ENCODE measurements at places on chromosomes 7 and 10. TPM values are rescaled to one million over a fixed set of nuclear protein-coding genes. Genes with fewer than 3 reads are reported as not detected.
A peak's percentile ranks its signal among the peaks of the same experiment; 100 is the strongest.

DNA sequence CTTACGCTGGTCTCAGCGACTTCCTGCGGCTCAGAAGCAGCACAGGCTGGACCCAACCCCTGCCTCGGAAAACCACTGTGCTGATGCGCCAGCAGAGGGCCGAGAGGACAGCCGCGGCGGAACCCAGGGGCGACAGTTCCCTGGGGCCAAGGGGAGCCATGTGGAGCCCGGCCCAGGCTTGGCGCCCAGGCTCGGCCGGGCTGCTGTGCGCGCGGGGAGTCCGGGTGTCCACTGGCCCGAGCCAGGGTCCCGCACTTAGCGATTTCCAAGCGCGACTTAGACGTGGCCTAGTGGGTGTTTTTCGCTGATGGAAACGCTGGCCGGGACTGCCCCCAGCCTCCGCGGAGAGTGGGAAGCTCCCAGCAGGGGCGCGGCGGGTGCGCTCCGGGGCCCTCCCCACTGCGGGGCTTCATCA, 18.6 kb upstream of the ZNF32 start:
- H3K4me1 ChIP-seq: no peaks in the 10 kb centered on the region
- no peak overlapping the region for H3K27ac ChIP-seq

GRCh38 chr7:99140813-99141212, 3.1 kb downstream of the SMURF1 start:
- no peak overlapping the region for H3K4me3 ChIP-seq
- H3K36me3 ChIP-seq: no peaks in the 10 kb centered on the region
- no peaks in the 10 kb centered on the region for H3K27me3 ChIP-seq
- DNase-seq: no peak
- H3K4me1 ChIP-seq: peaks cover 5% of the 10 kb centered on the region

Gene NRCAM
- 0.31 TPM for total RNA-seq

- no peaks in the 10 kb centered on the region for H3K4me1 ChIP-seq
- no peak for DNase-seq
- no peaks in the 10 kb centered on the region for H3K27me3 ChIP-seq
- no peak overlapping the region for H3K4me3 ChIP-seq
Observed at GRCh38 chr10:78284381-78284780, 250.7 kb downstream of the RPS24 start.

DNA sequence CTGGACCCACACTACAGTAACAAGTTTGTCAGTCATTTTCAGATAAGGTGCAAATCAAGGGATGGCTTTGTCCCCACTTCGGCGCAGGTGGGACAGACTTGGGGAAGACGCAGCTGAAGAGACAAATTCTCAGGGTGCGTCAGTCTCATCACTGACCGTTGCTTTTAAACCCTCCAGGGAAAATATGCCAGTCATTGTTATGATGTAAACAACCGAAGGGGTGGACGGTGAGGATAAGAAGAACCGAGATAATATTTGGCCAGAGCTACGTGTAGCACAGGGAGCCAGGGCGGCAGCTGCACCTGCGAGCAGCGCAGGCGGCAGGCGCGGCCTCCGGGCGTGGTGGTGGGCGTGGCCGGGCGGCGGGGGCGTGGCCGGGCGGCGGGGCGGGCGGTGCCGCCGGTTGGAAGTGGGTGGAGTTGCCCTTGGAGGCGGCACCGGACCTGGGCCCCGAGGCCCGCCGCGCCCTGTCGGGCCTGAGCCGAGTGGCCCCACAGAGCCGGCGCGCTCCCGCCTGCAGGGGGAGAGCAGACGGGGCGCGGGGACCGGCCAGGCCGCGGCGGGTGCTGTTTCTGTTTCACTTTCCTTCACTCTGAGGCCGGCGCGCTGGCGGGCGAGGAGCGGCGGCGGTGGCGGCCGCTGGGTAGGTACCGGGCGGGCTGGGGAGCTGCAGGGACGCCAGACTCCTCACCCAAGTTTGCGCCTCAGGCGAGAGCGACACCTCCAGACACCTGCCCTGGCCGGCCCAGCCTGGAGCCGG, at the start of gene PCGF5:
PCGF5 (plus strand) TSS at position 470 of the 760 bp plus-strand sequence. CDS start 2,209 bp downstream, outside the sequence.
- H3K27ac ChIP-seq: peak within 1 kb of the TSS; percentile 89
- DNase-seq: peak; percentile 96
- peaks cover 17% of the 10 kb centered on the region for H3K4me1 ChIP-seq
- peak within 1 kb of the TSS; percentile 85 for H3K4me3 ChIP-seq
- H3K27me3 ChIP-seq: no peaks in the 10 kb centered on the region
- H3K36me3 ChIP-seq: no peaks in the 10 kb centered on the region

Gene PLEKHA1
- total RNA-seq: 42.2 TPM

Gene CYP2C19
- 12.2 TPM for total RNA-seq
